Stimulated activated CD8-positive, alpha-beta memory T cell treated with anti-CD3 and anti-CD28 coated beads, Interleukin-7, amount 100 ng/mL, for 1 hour (primary cell): ENCODE measurements at places on chromosomes 2 and 18.
A peak's percentile ranks its signal among the peaks of the same experiment; 100 is the strongest.

GRCh38 chr2:39419282-39420223 lies 17.5 kb downstream of the MAP4K3 start:
- DNase-seq = no peak

- no peak for DNase-seq
Measured at GRCh38 chr18:32317651-32318050, 127.8 kb downstream of the MEP1B start.

- DNase-seq = no peak
Measured at GRCh38 chr2:12867631-12868287, 151.0 kb downstream of the TRIB2 start.

DNA sequence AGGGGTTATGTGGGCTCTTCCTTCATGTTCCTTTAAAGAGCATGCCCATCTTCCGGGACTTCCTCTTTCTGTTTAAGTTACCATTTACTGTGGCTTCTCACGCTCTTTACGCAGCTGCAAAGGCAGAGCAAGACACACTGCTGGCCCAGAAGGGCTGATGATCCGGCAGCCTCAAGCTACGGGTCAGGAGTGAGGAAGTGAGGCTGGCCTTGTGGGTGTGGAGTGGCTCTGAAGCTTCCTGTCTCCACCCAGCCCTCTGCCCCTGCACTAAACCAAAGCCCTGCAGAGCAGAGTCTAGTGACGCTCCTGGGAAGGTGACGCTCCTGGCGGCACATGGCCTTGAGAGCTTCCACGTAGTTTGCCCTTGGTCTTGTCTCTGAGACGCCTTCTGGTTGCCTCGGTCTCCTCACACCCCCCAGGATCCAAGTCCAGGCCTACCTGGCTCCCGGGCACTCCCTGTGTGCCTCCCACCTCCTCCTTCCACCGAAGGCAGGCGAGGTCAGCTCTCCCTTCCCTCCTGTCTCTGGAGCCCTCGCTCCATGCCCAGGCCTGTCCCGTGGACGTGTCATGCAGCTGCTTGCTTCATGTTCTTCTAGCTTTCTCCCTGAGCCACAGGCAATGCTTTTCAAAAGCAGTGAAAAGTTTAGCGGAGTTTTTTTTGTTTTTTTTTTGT lies 50.3 kb downstream of the ARL4C start:
- peak; percentile 51 for DNase-seq

DNA sequence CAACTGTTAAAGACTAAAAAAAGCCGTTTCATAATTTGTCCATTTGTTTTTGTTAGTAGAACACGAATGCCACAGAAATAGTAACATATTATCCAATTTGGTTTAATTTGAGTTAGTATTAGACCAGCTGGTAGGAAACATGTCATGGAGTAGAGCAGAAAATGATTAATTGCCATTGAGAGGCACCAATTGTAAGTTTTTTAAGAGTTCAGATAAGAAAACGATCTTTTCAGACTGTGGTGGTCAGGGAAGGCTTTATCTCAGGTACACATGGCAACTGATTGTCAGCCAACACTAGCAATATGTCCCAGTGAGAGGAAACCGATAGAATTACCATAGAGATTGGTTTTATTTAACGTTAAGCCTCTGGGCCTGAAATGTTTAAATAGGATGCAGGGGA lies 438.2 kb upstream of the MAP2 start:
- DNase-seq = no peak
